ENCODE measurements at places on chromosomes 12 and 14.

DNA sequence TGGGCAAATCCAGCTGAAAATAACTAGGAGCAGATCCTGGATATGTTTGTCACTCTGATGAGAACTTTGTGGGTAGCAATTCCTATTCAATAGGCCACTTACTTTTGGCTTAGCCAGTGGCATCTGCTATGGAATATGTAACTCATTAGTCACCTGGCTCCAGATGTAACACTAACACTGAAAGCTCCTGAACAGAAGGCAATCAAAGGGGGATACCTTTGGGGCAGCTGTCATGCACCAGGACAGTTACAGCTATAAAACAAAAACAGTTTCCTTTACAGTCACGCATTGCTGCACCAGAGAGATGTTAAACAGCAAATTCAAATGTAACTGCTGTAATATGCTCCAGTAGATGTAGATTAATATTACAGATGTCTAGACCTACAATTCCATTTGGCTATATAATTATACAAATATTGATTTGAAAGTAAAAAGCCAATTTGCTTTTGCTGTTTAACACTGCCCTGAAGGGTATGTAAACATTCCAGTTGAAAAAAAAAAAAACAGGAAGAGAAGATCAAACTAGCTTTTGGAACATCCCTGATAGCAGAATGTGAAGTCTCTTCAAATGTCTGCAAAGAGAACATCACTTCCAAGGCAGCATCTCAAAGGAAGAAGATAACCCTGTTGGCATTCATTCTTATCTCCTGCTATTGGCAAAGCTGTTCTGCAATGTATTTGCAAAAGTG, 18.4 kb downstream of the RACGAP1 start:
- no peak for DNase-seq

- DNase-seq, result no peak
These were observed 45.1 kb upstream of the PNMA1 start for GRCh38 chr14:73759183-73759713.

DNA sequence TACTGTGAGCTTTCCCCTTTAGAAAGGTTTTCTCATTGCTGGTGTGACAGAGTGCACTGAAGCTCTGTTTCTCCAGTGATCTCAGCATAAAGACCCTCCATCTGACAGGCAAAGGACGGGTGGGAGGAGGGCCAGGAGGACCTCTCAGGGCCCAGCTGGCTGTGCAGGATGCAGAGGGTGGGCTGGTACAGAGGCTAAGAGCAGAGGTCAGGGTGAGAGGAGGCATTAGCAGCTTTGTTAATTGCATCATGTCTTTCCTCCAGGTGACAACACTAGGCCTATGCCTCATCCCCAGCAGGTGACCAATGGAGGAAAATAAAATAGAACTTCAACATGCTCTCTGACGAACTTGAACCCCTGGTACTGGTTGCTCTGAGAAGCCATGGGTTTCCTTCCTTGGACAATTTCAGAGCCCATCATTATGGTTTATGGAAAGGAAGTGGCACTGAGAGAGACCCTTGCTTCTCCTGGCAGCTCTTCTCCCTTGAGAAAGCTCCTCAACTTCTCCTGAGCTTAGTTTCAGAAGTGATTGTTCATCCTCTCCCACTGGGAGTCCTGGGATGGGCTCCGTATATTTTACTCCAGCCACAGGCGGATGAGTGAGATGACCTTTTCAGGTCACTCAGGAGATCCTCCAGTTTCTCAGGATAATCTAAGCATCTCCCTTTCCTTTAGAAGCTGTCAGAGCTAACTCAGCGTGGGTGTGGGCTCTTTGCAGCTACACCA, 45.8 kb upstream of the ATP23 start:
- no peak for DNase-seq

GRCh38 chr12:1604464-1604863, 10.1 kb upstream of the FBXL14 start:
- no peak for DNase-seq

GRCh38 chr12:103178366-103179080, 221.0 kb downstream of the ASCL1 start:
- DNase-seq, result no peak

GRCh38 chr12:56267443-56268071, 815 bp downstream of the COQ10A start:
- no peak for DNase-seq

GRCh38 chr12:75208856-75209811, 505 bp downstream of the KCNC2 start:
- no peak for DNase-seq

GRCh38 chr12:80792861-80793260, 76.1 kb downstream of the MYF5 start:
- no peak for DNase-seq

GRCh38 chr12:115337693-115338543, 653.9 kb upstream of the TBX3 start:
- no peak for DNase-seq

DNA sequence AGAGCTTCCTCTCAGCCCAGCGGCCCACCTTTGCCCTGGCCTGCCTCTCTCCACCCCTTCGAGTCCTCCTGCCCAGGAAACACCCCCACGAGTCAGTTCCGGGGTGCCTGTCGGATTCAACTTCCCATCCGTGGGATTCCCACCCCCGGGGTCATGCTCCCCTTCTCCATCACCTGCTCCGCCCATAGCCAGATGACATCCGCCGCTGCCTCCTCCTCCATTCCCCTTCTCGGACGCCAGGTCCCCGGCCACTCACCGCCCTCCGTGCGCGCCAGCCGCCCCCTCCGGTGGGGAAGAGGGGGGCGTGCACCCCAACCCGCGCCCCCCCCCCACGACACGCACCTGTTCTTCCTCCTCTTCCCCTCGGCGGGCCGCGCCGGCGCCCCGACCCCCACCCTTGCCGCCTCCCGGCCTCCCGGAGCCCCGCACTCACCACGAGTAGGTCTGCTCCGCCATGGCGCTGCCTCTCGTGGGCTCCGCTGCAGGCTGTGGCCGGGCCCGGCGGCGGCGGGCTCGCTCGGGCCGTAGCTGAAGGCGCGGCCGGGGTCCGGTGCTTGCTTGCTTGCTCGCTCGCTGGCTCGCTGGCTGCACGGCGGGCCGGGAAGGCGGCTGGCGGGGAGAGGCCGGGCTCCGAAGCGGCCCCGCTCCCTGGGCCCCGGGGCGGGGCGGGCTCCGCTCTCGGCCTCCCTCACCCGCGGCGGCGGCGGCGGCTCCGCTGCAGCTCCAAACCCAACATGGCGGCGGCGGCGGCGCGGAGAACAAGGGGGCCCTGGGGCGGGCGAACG, 554 bp downstream of the SPPL3 start:
- no peak for DNase-seq

GRCh38 chr14:91363776-91364523, 53.7 kb downstream of the CCDC88C start:
- DNase-seq, result no peak

DNA sequence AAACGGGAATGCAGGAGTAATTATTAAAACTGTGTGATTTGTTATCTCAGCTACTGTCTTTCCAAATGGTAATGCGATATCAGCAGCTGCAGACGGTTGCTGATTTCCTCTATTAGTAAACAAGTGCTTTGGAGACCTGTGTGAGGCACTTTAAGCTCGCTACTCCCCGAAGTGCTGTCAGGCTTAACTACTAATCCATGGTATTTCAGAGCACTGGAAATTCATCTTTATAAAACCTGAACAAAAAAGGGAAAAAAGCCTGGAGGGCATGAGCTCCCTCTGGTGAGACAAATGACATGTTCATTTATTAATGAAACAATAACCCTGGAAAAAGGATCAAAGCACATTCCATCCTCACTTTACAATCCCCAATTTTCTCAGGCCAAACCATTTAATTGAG, 143.6 kb upstream of the OTX2 start:
- DNase-seq, result no peak

DNA sequence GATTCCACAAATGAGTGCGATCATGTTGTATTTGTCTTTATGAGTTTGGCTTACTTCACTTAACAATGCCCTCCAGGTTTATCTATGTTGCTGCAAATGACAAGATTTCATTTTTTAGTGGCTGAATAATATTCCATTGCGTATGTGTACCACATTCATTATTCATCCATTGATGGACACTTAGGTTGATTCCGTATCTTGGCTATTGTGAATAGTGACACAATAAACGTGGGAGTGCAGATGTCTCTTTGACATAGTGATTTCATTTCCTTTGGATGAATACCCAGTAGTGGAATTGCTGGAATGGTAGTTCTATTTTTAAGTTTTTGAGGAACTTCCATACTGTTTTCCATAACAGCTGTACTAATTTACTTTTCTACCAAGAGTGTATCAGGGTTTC, 23.5 kb downstream of the AKAP6 start:
- DNase-seq, result no peak

- DNase-seq, result no peak
These were observed 11.1 kb upstream of the GPX2 start for GRCh38 chr14:64953661-64954060.

DNA sequence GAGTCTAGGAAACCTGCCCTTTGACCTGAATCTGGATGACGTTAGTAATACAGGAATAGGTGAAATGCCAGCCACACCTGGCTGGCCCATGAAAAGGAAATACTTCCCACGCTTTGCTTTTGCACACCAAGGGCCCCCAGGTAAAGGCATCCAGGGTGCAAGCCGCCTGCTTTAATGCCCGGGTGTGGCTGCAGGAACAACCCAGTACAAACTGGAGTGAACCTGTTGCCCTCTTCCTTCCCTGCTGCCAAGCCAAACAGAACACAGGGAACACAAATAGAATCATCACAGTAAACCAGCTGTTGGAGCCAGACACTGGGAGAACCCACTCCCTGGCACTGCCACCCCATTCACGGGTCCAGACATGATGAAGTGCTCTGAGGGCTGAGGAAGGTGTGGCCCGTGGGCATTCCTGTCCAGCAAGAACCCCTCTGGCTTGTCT, 24.2 kb upstream of the FOS start:
- DNase-seq, result no peak

- DNase-seq, result no peak
These were observed 3.1 kb upstream of the SLCO1B3 start for GRCh38 chr12:20807192-20808080.

GRCh38 chr14:43252866-43253265, 1254.2 kb downstream of the FSCB start:
- DNase-seq, result no peak

DNA sequence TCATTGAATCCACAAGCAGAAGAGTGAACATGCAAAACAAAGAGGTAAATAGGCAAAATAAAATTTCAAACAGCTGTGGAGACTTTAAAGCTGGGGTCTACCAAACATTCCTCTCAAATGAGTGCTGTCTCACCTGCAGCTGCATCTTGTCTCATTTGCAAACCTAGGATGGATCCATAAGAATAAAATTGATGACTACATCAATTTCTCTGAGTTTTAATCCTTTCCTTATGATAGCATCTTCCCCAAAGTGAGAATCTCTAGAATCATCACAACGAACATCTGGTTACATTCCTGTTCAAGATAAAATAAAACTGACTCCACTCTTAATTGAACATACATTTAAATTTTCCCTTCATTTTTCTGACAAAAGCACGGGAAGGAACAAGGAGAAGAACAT, 18.2 kb downstream of the SSTR1 start:
- DNase-seq, result no peak

DNA sequence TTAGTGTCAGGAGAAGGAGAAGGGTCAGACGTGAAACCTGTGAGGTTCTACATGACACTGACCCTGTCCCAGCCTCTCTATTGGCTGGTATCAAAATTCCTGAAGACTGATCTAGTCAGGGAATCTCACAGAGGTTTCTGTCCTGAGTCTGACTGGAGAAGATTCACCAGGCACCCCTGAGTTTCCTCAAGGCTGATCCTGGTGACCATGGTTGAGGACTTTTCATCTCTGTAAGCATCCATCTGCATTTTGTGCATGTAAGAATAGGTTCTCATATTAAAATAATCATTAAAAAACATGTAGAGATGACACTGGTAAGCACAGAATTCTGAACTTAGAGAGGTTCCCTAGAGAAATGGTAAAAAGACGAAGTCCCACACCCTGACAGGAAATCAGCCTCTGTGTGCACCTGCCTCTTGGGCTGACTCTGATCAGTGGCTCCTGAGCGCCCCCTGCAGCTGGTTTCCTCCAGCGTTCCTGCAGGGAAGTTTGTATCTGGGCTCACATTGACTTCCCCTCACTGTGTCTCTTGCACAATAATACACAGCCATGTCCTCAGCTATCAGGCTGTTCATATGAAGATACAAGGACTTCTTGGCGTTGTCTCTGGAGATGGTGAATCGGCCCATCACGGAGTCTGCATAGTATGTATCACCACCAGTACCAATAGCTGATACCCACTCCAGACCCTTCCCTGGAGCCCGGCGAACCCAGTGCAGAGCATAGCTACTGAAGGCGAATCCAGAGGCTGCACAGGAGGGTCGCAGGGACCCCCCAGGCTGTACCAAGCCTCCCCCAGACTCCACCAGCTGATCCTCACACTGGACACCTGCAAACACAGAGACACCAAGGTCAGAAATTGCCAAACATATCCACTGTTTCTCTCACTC, 991.9 kb downstream of the TMEM121 start:
- no peak for DNase-seq

DNA sequence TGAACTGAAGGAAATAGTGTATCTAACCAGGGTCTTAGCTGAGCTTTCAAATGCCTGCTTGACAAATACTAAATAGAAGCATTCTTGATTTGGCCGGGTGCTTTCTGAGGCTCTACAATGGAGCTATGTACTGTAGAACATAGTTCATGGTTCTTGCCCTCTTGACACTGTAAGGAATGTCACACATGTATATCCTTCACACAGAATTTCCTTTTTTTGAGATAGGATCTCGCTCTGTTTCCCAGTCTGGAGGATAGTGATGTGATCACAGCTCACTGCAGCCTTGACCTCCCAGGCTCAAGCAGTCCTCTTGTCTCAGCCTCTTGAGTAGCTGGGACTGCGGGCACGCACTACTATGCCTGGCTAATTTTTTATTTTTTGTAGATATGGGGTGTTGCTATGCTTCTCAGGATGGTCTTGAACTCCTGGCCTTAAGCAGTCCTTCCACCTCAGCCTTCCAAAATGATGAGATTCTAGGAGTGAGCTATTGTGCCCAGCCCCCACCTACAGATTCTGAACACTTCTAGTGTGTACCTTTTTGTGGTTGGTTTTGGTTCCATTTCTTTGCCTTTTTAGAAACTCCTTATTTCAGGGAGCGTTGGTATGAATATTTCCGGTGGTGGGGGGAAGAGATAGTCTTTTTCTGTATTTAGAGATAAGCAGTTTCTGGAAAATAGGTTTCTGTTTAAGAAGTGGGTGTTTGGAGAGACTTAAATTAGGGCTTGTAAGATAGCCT, 4.2 kb downstream of the MLXIP start:
- DNase-seq, result no peak

DNA sequence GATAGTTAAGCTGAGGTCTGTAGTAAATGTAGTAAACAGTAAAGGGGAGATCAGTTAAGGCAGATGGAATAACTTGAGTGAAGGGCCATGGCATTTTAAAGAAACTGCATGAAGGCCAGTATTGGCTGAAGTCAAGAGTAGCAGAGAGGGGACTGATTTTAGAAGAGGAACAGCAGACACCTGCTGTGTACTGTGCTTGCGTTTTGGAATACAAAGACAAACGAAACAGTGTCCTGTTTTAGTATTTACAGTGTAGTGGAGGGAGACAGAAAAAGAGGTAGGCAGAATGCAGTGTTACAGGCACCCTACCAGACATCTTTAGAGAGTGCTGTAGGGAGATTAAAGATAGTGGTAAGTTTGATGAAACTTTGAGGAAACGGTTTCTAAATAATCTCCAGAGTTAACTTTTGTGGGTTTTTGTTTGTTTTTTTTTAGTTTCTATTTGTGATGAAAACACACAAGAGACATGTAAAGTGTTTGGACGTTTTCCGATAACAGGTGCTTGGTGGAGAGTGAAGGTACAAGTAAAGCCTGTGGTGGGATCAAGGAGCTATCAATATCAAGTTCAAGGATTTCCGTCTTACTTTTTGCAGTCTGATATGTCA, 2.1 kb downstream of the HELB start:
- no peak for DNase-seq

- no peak for DNase-seq
These were observed 431.5 kb downstream of the BCL11B start for GRCh38 chr14:98840511-98840910.

- no peak for DNase-seq
These were observed 10.4 kb downstream of the ACACB start for GRCh38 chr12:109126784-109127183.
